ENCODE measurements at places on chromosomes 13 and 19.

- peak; percentile 51 for DNase-seq
Measured at GRCh38 chr19:51473009-51473707, 5.2 kb upstream of the CEACAM18 start.

- DNase-seq, result no peak
Measured at GRCh38 chr13:26401578-26402021, 147.7 kb downstream of the CDK8 start.

- no peak for DNase-seq
Measured at GRCh38 chr19:55601084-55601483, 996 bp downstream of the ZNF524 start.

GRCh38 chr19:32097011-32097410 is 248.4 kb upstream of the ZNF507 start:
- DNase-seq, result no peak

GRCh38 chr13:31067416-31068118 is 94.1 kb downstream of the HSPH1 start:
- no peak for DNase-seq

DNA sequence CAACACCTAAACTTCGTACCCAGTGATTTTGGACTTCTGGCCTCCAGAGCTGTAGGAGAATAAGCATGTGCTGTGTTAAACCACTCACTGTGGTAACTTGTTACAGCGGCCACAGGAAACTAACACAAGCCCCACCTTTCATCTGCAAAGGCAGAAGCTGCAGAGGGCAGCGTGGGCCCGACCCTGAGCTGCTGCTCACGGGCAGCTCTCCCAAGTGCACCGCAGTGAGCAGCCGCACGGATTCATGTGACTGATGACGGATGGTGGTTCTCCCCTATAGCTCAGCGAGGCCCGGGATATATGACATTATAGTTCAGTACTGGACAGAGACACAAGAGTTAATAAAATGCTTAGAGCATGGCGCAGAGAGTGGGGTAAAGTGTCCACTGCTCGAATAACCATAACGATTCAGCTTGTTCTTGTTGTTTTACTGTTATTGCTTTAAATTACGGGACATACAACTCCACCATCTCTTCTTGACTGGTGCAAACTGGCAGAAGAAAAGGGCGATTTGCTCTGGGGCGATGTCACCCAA is 21.9 kb downstream of the VRK3 start:
- DNase-seq, result no peak

DNA sequence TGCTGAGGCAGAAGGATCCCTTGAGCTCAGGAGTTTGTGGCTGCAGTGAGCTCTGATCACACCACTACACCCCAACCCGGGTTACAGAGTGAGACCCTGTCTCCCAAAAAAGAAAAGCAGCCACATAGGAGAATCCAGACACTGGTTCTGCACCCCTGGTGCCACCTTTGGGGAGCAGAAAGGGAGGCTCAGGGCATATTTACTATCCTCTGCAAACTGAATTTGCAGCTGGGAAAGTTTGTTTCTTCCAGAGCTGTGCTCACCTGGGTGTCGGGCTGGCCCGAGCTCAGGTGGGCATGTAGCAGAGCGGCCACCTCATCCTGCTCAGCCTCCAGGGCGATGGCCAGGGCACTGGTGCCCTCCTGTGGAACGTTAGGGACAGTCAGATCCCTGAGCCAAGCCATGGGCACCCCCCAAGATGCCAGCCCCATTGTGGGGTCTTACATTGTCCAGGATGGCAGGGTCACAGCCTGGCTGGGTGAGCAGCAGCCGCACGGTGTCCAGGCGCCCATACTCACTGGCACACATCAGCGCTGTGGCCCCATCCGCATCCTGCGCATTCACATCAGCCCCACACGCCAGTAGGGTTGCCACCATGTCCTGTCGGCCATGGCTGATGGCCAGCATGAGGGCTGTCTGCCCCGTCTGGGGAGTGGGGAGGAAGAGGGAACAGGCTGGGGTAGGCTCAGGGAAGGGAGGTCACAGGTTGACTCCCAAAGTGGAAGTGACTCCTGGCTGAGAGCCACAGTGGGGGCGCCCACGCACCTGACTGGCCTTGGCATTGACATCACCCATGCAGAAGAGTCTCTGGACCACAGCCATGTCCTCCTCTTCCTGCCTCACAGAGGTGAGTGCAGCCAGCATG is 3.1 kb downstream of the RPS28 start:
- no peak for DNase-seq
